Stimulated activated CD8-positive, alpha-beta memory T cell treated with anti-CD3 and anti-CD28 coated beads, Interleukin-7, amount 100 ng/mL, for 1 hour (primary cell): ENCODE measurements at places on chromosomes 16 and 17.

DNA sequence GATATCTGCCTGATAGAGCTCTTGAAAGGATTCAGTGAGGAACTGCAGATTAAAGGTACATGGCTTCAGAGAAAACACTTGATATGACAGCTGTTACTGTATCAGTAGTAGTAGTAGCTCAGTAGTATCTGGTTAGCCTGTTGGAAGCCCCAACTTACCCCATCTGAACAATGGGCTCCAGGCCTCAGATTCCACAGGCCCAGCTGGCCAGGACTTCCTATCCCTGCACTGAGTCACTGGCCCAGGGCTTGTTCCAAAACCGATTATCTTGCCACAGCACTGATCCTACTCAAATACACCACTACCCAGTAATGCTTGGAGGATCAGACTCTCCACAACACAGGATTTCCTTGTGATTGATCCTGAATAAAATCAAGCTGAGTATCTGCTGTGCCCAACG is 32.6 kb downstream of the DCUN1D3 start:
- DNase-seq = no peak

DNA sequence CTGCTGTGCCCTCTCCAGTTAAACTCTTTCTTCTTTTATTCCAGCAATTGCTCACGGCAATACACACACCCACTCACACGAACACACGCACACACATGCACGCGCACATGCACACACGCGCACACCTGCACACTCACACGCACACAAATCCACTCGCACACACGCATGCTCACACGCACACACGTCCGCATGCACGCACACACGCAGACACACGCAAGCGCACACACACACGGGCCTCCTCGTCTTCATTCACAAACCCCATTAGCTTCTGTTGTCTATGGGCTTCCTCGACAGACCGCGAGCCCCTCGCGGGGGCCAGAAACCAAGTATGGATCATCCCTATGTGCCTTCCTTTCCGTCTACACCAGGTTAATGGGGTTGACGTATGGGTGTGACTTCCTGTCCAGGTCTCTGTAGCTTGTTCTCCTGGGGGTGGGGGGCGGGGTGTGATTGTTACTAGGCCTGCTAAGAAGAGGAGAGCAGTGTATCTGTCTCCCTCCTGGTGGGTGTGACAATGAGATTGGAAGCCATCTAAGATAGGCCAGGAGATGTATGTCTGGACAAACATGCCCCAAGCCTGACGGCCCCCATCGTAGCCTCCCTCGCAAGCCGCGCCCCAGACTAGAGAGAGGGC is 670 bp upstream of the CTF1 start:
- DNase-seq = no peak

DNA sequence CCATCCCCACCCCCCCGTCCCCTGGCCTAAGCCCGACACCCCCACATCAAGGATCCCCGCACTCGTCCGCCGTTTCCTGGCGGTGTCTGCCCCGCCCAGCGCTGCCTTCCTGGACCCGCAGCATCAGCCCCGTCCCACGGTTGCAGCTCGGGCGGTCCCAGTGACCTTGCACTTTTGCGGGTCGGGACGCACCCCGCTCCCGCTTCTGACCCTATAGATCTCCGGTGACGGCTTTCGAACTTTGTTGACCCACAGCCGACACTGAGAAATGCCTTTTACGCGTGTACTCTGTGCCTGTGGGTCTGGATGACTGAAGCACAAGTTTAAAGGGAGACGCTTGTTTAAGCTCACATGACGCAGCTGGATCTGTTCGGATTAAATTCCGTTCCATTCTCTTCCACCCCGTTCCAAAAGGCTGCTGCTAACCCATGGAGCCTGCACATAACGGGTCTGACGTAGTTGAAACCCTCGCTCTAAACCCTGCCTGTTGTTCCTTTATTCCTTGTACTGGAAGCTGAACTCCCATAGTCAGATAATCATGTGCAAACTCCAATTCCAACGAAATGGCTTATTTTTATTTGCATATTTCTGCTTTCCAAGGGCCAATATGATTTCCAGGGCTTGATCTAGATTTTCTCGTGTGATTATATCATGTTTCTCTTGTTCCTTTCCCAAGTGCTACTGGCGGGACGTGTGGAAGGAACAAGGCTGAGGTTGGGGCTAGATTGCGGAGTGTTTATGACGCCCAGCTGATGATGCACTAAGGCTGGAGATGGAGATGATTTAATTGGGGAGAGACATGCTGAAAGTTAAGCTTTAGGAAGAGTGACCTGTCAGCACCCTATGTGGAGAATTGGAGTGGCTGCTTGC is 834 bp downstream of the FLYWCH1 start:
- DNase-seq = no peak

- no peak for DNase-seq
Observed at GRCh38 chr17:50125420-50125997, 4.5 kb downstream of the SAMD14 start.

DNA sequence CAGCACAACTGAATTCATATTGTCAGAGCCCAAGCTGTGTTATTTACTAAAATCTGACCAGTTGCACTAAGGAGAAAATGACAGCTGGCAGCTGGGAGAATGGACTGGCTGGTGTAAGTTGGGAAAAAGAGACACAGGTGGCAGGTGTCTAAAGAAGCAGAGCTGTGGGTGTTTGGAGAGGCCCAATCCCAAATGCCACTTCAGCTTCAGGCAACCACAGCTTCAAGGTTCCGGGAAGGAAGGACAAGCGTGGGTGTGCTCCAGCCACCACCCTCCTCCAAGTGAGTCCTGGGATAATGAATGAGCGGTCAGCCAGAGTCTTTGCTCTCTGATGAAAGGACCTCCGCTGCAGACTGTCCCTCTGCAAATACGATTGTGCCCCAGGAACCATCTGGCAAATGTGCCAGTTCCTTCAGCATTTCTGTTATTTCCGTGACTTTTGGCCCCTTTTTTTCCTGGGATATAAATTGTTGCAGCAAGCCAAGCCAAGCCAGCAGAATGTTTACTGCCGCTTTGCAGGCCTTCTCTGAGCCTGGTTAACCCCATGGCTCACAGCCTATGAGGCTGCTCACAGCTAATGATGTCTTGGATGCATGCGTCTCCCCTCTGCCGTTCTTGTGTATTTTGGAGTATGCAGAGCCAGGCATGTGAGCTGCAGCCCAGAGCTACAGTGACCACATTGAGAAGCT is 9.5 kb upstream of the RHBDL3 start:
- DNase-seq = no peak

- no peak for DNase-seq
Observed at GRCh38 chr17:55510986-55511721, at the start of gene SMIM36. TSS of gene SMIM36 (minus strand) at chr17:55511452.

DNA sequence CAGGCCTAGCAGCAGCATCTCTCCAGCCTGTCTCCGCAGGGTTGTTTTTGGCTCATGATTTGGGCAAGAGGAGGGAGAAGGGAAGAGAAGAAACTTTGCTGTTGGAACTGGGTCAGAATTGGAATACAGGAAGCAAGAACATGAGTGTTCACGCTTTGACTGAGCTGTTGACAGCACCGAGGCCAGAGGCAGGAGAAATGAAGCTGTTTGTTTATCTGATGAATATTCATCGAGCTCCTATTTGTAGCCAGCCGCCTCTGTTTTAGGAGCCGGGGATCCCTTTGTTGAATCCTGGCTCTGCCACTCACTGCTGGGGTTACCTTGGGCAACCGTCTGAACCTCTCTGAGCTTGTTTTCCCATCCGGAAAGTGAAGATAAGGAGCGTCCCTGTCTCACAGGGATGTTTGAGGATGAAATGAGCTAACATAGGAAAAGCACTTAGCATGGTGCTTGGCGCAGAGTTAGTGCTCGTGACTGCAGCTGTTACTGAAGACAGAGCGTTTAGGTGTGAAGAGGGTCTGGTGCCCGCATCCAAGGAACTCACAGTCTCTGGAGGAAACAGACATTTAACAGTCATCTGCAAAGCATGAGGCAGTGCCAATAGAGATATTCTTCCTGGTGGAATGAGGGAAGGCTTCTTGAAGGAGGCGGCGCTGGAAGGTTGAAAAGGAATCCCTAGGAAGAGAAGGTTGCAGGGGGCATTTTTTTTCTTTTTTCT is 29.2 kb downstream of the RAP1GAP2 start:
- DNase-seq = no peak

DNA sequence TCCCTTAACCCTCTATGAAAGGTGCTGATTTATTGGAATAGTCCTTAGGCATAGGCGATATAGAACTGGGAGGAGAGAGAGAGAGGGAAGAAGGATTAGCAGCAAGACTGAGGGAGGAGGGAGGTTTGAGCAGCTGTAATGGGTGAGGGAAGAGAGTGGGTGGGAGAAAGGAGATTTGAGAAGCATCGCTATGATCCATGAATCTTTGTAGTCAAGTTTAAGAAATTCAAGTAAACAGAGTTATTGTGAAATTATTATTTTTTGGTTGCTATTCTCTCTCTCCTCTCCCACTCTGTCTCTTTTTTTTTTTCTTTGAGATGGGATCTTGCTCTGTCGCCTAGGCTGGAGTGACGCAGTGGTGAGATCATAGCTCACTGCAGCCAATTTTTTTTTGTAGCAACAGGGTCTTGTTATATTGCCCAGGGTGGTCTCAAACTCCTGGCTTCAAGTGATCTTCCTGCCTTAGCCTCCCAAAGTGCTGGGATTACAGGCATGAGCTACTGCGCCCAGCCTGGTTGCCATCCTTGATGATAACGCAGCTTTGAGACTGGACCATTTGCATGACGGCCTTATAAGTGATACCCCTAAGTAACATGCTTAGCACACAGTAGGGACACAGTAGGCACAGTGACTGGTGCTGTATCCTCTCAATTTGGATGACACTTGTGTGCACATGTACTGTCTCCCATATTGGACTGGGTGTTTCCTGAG is 21.0 kb upstream of the TNS4 start:
- no peak for DNase-seq

GRCh38 chr17:869086-869485 is 86.9 kb downstream of the MRM3 start:
- DNase-seq = no peak

DNA sequence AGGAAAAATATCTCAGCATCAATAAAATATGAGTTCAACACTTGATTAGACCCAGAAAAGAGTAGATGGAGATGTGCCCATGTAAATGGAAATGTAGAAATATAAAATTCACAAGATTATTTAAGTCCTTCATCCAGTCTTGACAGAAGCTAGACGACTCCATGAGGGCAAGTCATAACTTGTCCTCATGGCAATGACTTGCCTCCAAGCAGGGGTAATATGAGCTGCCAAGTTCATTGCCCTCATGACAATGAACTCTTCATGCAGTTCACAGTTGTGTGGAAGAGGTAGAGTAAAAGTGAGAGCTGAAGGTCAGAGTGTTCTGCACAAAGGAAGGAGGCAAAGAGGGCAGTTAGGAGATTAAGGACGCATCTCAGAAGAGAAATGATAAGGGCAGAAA is 22.3 kb downstream of the CDH11 start:
- DNase-seq = no peak

- no peak for DNase-seq
Observed at GRCh38 chr16:74034862-74035261, 261.8 kb upstream of the PSMD7 start.
